Activated T-cell treated with anti-CD3 and anti-CD28 coated beads, Interleukin-2, amount 50 U/mL, for 4 hours (primary cell): ENCODE measurements at places on chromosomes 13 and 19. TPM values are rescaled to one million over a fixed set of nuclear protein-coding genes. Genes with fewer than 3 reads are reported as not detected.
A peak's percentile ranks its signal among the peaks of the same experiment; 100 is the strongest.

- peak; percentile 27 for DNase-seq
These were observed at the start of gene PLIN5 for GRCh38 chr19:4534836-4535658. TSS of gene PLIN5 (minus strand) at chr19:4535224. CDS start at chr19:4534074, 1,150 bp downstream.

GRCh38 chr13:75220238-75220542 is 261.8 kb downstream of the TBC1D4 start:
- DNase-seq: no peak

- no peak for DNase-seq
These were observed at the start of gene TUBA3C for GRCh38 chr13:19181621-19182485. TSS of gene TUBA3C (minus strand) at chr13:19181824. CDS start at chr13:19181747, 77 bp downstream.

GRCh38 chr13:113448885-113449692 is 4.2 kb downstream of the ADPRHL1 start:
- peak; percentile 18 for DNase-seq

The CDC37 gene
- 311 TPM for total RNA-seq

DNA sequence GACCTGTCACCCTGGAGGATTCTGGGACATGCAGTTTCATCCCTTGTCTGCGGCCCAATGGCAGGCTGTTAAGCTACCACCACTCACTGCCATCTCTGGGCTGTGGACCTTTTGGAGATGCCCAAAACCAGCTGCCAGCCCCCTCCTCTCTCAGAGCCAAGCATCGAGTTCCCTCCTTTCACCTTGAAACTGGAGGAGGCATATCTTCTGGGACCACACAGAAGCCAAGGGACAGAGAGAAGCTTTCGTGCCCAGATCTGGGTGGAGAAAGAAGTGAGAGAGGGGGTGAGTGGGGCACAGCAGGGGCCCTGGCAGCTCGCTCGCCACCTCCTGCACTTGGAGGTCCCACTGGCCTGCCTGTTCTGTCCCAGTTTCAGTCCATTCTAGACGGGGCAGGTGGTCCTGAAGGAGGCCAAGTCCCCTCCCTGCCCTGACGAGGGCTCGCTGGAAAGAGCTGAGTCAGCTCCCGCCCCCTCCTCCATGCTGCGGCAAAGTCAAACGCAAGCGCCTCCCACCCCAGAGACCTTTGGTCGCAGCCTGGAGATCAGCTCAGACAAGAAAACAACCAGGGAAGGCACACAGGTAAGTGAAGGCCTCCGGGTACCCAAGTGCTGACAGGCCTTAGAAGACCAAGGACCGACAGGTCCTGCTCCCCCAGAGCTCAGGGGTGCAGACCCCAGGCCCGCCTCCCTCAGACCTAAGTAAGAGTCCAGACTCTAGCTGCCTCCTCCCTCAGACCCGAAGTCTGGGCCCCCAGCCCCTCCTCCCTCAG is 3.8 kb downstream of the BCAT2 start:
- no peak for DNase-seq

The KISS1R gene
- 3.3 TPM for total RNA-seq

The FOXA3 gene
- 0.26 TPM for total RNA-seq

GRCh38 chr19:5192568-5192967 is 148.0 kb downstream of the PTPRS start:
- DNase-seq: no peak

DNA sequence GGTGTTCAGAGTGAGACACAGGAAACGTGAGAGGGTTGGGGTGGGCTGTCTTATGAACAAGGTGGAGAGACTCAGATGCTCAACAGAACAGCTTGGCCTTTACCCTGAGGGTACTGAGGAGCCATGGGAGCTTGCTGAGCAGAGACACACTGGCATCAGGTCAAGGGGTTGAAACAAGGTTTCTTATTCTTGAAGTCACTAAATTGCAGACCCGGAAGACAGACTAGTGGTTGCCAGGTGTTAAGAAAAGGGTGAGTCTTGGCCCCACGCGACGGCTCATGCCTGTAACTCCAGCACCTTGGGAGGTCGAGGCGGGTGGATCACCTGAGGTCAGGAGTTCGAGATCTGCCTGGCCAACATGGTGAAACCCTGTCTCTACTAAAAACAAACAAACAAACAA is 22.4 kb downstream of the CACNG6 start:
- DNase-seq: no peak

- DNase-seq: no peak
These were observed 73.6 kb downstream of the KDM4B start for GRCh38 chr19:5042556-5042955.

The HPN gene
- not detected for total RNA-seq

DNA sequence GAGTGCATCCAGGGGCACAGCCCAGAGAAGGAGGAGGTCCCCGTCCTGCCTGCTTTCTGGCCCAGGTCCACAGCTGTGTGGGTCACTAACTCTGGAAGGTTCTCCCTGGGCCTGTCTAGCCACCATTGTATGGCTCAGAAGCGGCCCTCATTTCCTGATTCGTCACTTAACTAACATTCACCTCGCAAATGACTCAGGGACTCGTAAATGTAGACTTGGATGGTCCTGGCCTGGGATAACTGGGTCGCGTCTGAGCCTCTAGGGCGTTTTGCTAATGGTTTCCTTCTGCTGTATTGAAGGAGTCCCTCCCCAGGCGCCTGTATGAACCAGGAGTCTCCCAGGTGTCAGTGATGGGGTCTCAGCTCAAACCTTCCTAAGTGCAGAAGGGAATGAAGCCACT is 162.8 kb downstream of the ZNF536 start:
- DNase-seq: no peak

The CFAP97D2 gene
- not detected for total RNA-seq

The ZNF414 gene
- 31.2 TPM for total RNA-seq

GRCh38 chr13:73480779-73481559 is 422.2 kb downstream of the KLF5 start:
- DNase-seq: no peak
